ENCODE measurements at places on chromosomes 16 and 17. TPM values are rescaled to one million over a fixed set of nuclear protein-coding genes. Genes with fewer than 3 reads are reported as not detected.
A peak's percentile ranks its signal among the peaks of the same experiment; 100 is the strongest.

GRCh38 chr16:11009027-11009755 is 64.8 kb downstream of the CLEC16A start:
- DNase-seq, result no peak

GRCh38 chr16:85625053-85625452 is 11.9 kb downstream of the GSE1 start:
- DNase-seq, result no peak

DNA sequence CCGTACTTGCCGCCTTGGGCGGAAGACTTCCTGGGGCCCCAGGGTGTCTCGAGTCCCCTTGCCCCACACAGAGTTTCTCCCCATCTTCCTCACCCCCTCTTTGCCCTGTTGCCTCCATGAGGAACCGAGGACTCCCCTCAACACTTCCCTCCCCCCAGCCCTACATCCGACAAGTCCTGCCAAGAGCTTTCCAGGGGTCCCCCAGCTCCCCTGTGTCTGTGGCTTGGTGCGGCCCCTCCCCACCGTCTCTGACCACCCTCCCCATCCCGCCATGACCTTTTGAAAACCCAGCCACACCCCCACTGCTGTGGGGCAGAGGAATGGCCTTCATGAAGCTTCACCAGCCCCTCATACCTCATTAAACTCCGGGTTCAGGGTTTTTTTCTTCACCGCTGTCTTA is 11.4 kb downstream of the SCGB1C2 start:
- no peak for DNase-seq

- peak; percentile 41 for DNase-seq
Observed at GRCh38 chr17:12667299-12667958, 1.7 kb downstream of the MYOCD start.

- no peak for DNase-seq
Observed at GRCh38 chr17:30210366-30210765, 25.1 kb downstream of the SLC6A4 start.

Gene CRYM
- total RNA-seq, result 8.3 TPM
